RWPE2 (cell line): ENCODE measurements at places on chromosomes 1 and 21.
A peak's percentile ranks its signal among the peaks of the same experiment; 100 is the strongest.

DNA sequence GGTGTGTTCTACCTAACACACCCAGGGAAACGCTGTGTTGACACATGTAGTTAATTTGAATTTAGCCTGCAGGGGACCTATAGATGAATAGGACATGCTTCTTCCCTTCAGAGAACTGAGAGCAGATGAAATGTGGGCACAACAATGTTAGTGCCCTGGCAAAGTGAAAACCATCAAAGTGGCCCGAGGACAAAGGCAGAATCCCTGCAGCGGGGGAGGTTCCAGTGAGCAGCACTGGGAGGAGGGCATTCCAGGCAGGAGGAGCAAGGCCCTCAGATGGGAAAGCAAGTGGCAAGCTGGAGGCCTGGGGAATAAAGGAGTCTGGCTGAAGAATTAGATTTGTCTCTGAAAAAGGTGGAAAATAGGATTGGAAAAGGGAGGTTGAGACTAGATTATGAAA lies 37.2 kb downstream of the C1orf94 start:
- DNase-seq, result no peak

DNA sequence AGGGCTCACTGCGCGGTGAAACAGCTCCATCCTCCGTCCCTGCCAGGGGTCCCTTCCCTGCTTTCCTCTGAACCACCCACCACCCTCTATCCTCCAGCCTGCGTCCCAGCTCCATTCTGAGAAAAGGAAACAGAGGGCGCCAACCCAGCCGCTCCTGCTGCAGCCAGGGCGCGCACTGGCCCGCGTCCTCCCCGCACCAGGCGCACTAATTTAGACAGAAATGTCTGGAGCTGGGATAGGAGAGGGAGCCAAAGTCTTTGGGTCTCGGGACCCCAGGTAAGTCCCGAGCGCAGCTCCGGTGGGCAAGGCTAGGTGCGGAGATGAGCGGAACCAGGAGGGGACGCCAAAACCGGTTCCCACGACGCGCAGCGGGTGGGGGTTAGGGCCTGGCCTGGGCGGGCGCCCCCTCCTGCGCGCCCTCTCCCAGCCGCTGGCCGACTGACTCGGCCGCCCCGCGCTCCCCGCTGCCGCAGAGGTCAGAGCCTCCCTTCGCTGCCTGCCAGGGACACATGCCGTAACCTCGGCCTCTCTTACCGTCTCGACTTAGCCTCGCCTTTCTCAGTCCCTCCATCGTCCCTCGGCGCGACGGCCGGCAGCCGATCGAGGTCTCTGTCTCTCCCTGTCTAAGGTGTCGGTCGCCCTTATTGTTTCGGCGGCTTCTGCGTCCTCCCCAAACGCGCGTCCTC lies 2.0 kb downstream of the CAMK2N1 start:
- DNase-seq, result no peak

DNA sequence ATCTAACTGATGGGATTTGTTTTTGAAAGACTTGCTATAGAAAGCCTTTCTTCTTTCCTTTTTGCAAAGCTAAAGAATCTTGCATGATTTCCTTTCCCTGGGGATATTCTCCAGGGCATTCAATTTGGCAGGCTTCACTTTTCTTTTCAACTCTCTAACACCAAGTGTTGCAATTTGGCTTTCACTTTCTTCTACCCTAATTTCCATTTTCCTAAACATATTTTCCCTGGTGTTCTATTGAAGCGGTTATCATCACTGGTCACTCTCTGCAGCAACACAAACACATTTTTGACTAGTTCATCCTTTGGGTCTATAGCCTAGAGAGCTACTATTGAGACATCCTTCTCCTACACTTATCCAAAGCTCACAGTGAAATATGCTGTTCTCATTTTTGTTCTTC lies 424.5 kb downstream of the NEGR1 start:
- no peak for DNase-seq

DNA sequence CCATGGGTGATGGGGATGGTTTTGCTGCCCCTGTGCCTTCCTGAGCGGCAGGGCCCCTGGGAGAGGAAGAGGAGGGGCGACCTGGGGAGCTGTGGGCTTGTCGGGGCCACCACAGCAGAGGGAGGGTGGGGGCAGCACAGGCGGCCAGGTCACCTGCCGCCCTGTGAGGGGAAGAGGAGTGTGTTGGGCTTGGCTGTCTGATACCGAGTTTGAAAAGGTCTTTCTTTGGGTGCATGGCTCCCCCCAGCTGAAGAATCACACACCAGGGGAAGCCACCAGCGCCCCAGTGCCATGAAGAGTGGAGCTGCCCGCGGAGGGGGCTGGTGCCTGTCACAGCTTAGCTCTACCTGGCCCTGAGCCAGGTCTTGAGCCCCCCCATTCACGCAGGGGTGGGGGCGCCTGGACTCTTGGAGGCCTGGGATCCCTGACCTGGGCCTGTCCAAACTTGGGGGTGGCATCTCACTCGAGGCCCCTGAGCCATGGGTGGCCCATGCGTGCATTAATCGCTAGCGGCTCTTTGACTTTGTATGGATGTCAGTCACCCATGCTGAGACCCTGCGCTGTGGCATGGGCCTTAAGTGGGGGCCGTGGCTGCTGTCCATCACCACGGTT lies 26.4 kb downstream of the CSTB start:
- no peak for DNase-seq

DNA sequence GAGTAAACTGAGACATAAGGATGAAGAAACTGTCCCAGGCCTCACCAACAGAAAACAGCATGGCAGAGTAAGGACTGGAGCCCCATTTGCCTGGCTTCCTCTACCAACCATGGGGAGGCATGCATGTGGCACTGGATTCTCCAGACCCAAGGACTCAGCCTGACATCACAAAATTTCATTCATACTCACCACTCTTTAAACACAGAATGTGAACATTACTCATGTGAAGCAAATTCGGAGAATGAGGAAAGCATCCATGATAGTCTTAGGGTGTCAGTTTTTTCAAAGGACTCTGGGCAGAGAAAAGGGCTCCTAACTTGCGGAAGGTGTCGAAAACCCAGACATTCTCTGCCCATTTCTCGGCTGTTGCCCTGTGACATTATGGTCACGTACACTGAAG lies 83.9 kb downstream of the PCNX2 start:
- no peak for DNase-seq

DNA sequence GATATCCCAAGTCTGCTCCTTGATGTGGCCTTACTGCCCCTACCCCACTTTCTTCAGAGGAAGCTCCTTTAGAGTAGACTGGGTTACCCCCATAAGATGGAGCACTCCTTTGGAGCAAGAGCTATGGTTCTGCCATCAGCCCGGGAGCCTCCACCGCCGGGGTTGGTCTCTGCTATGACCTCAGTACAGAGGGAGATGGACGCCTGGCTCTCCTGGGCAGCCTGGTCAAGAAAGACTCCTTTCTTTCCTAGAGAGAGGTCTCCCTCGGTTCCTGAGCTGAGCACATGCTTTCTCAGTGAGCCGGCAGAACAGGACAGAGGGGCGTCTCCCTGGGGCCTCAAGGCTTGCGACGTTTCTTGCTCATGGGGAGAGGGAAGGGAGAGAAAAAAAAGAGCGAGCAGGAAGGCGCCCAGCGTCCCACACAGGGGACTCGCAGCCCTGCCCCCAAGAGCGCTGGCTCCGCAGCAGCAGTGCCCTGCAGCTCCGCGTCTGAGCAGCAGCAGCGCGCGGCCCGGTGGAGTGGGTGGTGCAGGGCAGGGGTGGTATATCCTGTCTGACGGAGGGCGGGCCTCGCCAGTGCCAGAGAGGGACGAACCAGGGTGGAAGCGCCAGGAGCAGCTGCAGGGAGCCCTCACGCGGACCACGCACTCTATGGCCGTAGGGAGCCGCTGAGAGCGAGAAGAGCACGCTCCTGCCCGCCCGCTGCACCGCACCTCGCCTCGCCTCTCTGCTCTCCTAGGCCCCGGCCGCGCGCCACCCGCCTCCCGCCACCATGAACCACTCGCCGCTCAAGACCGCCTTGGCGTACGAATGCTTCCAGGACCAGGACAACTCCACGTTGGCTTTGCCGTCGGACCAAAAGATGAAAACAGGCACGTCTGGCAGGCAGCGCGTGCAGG lies at the start of gene PKP1:
Gene PKP1, plus strand, starts transcription at position 576 of the 899 bp plus-strand sequence. Its CDS starts 197 bp downstream, at position 773.
- DNase-seq, result peak; percentile 92

- DNase-seq, result no peak
Measured at GRCh38 chr1:108502138-108502537, 52.0 kb downstream of the NBPF6 start.

- DNase-seq, result no peak
Measured at GRCh38 chr1:65577278-65577677, 156.8 kb downstream of the LEPR start.

DNA sequence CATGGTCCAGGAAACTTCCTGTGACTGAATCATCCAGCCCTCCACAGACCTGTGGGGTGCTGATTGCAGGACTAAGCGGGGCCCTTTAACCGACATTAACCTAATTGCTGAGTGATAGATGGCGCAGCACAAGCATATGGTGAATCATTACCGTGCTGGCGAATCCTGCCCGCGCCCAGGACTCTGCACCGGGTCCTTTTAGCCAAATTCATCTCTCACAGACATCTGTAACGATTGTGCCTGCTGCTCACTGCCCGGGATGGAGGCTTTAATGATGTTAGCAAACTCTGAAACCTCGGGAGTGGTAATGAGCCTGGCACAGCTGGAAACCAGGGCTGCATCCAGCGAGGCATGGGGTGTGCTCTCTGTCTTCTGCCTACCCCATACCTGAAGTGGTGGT lies 147.3 kb upstream of the CD34 start:
- DNase-seq, result no peak

DNA sequence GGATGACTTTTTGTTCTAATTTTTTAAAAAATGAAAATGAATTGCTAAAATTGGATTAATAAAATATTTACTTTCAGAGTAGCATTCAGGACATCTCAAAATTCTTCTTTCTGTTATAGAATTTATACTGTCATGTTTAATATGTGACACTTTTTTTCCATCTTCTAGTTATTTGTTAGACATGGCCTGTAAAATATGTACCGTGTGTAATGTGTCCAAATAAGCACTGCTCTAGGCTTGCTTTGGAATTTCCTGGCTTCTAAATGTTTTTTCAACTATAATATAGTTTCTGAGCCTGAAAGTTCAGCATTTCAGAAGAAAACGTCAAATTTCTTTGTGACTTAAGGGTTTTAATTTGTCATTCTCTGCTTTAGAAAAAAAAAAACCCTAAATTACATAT lies 243.6 kb downstream of the DNM3 start:
- no peak for DNase-seq

- DNase-seq, result no peak
Measured at GRCh38 chr1:33656467-33657005, 184.1 kb downstream of the ZSCAN20 start.

- no peak for DNase-seq
Measured at GRCh38 chr1:27179379-27179778, 24.5 kb upstream of the SLC9A1 start.

DNA sequence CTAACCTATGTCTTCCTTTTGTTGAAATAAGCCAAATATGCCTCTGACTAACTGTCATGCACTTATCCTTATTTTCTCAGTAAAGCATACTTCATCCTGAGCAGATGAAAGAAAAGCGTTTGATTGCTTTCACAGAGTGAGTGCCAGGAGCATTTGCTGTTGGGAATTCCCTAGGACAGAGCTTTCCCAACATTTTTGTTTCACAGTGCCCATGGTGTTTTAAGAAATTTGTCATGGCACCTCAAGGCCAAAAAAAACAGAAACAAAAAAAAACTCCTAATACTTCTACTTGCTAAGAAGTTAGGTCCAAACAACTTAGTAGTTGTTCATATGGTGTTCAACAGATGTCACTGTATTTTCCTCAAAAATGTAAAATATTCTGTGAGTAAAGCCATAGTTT lies 120.8 kb upstream of the BMP8A start:
- DNase-seq, result no peak

GRCh38 chr21:26557106-26557505 lies 16.0 kb downstream of the CYYR1 start:
- DNase-seq, result no peak

DNA sequence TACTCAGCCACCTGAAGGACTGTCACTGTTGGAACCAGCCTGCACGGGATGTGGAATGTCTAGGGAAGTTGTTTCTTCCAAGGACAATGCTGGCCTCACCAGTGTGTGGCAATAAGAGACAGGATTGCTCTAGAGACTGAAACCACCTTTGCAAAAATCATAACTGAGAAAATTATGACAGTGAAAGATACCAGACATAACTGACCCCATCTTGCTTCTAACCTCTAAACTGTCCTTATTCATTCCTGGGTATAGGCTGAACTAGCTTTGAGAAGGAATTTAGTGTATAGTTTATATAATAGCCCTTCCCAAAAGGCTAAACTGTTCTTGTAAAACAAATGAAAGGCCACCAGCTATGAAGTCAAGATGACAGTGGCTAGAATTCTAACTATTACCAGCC lies 83.6 kb downstream of the IER5 start:
- no peak for DNase-seq

- no peak for DNase-seq
Measured at GRCh38 chr1:921011-921837, 2.5 kb upstream of the SAMD11 start.

DNA sequence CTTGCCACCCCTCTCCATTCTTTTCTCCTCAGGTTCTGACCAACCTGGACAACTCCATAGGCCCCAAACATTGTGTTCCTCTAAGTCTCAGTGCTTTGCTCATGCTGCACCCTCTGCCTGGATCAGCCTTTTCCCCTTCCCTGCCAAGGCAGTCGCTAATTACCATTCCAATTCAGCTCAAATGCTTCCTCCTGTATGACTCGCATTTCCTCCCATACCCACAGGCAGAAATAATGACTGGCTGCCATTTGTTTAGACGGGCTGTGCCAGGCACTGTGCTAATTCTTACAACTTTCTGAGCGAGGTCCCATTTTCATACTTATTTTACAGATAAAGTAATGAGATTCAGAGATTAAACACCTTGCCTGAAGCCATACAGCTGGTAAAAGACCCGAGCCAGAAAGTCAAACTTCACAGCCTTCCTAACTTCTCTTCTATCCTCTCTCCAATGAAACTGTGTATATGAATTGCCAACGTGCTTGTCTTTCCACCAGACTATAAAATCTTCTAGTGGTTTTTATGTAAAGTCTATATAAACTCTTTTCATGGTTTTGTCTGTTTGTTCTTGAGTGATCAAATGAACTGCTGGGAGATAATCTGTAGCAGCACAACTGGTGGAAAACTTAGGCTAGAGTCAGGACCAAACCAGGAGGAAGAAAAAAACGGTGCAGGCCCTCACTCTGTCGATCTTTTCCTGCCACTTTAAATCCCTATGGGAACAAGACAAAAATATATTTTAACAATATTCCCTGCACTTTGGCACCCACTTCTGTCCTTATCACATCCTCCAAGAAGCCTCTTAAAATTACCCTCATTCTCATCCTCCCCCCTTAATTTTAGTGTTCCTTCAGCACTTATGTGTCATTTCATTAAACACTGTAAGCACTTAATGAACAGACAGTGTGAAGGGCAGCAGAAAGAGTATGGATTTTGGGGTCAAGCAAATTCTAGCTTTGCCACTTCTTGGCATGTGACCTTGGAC lies 33.7 kb downstream of the RAB3B start:
- no peak for DNase-seq

- no peak for DNase-seq
Measured at GRCh38 chr1:14848203-14848602, 249.7 kb downstream of the KAZN start.

DNA sequence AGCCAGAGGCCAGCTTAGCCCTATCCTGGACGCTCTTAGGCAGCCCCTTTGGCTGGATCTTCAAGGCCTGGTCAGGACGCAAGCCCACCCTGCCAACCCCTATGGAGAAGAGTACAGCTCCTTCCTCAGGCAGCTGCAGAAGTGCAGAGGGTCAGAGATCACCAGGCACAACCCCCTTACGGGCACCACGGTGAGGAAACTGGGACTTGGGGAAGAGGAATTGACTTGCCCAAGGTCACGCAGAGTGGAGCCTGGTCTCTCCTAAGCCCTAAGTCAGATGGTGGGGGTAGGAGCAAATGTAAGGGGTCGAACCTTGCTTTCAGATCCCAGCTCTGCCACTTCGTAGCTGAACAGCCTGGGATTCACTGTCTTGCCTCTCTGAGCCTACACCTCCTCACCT lies 3.7 kb downstream of the E2F2 start:
- no peak for DNase-seq
